Esophagus muscularis mucosa (tissue), 4 donors: ENCODE measurements at places on chromosomes 7 and 10. TPM values are rescaled to one million over a fixed set of nuclear protein-coding genes. Genes with fewer than 3 reads are reported as not detected.

DNA sequence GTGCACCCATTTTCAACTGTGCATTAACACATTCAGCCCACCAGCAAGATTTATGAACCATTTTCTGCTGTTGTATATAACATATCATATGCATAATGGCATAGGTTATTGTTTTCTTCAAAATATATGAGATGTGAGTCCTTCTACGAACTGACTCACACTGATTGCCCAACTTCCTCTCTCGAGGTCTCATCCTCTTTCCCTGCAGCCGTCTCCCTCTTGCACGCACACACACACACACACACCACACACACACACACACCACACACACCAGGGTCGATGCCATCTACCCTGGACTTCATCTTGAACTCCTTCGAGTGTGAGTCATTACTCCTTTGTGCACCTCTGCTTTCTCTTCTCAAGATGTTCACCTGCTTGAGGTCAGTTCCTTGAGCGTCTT is 36.7 kb downstream of the EGFR start:
- H3K4me3 ChIP-seq: no peak overlapping the region
- peak overlapping the region; percentile 79 for H3K27ac ChIP-seq
- H3K4me1 ChIP-seq: peaks cover 87% of the 10 kb centered on the region
- no peak for DNase-seq
- no peaks in the 10 kb centered on the region for H3K27me3 ChIP-seq

DNA sequence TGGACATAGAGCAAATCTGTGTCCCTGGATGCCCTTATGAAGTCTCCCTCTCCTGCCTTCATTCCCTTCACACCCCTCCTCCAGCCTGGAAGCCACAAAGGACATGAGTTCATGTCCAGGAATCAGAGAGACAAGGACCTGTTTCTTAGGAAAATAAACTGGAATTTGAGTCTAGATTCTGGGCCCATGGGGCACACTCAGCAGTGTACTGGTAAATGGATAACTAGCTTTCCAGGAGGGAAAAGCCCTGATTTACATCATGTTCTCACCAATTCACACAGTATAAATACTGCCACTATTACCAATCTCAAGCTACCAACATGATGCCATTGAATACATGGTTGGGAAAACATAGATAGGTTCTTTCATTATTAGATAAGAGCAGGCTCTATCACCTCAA is 9.9 kb downstream of the FAM237B start:
- H3K27ac ChIP-seq: no peak overlapping the region
- DNase-seq: no peak
- H3K36me3 ChIP-seq: no peaks in the 10 kb centered on the region

GRCh38 chr7:50534690-50535290 is 30.4 kb downstream of the DDC start:
- H3K27me3 ChIP-seq: no peaks in the 10 kb centered on the region
- H3K4me1 ChIP-seq: peaks cover 5% of the 10 kb centered on the region
- no peak overlapping the region for H3K4me3 ChIP-seq
- no peak overlapping the region for H3K27ac ChIP-seq

C10orf90 gene
- total RNA-seq: 0.06 TPM

- no peak overlapping the region for H3K27ac ChIP-seq
- no peaks in the 10 kb centered on the region for H3K27me3 ChIP-seq
- H3K4me1 ChIP-seq: peaks cover 35% of the 10 kb centered on the region
- no peak overlapping the region for H3K4me3 ChIP-seq
- no peak for DNase-seq
Observed at GRCh38 chr7:129739427-129739826, 127.9 kb downstream of the NRF1 start.
